Fibroblast of lung (primary cell): ENCODE measurements at places on chromosomes 2 and 18.

GRCh38 chr2:15408759-15409158 lies 152.4 kb downstream of the NBAS start:
- no peak for DNase-seq

DNA sequence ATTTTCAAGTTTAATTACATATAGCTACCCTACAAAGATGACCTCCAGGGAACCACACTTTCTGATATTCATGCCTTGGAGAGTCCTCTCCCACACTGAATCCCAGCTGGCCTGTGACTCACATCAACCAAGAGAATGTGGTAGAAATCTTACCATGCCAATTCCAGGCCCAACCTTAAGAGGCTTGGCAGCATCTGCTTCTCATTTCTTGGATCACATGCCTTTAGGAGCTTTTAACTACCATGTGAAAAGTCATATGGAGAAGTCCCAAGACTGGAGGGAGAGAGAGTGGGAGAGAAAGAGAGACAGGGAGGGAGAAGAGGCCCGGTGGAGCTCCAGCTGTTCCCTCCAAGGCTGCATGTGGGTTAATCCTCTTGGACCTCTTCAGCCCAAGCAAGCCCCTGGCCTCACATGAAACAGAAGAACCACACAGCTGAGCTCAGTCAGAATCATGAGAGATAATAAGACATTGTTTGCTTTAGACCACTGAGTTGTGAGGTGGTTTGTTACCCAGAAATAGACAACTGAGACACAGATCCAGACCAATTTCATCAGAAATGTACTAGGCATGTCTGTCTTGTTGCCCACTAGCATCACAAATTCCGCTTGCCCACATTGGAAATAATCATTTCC lies 190.7 kb downstream of the MTCL1 start:
- DNase-seq, result peak; percentile 89

- no peak for DNase-seq
These were observed 73.1 kb downstream of the MBD2 start for GRCh38 chr18:54151376-54151775.

GRCh38 chr2:86272111-86272510 lies 65.3 kb downstream of the REEP1 start:
- no peak for DNase-seq

DNA sequence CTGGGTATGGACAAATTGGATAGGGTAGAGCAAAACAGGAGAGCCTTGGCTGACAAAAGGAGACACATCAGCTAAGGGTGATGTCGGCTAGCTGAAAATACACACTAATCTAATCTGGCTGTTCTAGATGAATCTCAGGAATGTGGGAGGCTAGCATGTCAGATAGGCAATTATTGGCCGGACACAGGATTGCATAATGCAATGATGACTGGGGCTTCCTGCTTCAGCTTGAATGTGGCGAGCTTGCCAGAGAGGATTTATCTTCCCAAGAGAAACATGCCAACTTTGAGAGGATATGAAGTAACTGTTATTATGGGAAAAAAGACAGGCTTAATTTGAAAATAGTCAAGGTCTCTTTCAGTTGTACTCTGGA lies 102.4 kb downstream of the TRIB2 start:
- peak; percentile 98 for DNase-seq
